ENCODE measurements at places on chromosomes 2 and 18.

- no peak for DNase-seq
Measured at GRCh38 chr2:63734510-63734909, 107.2 kb upstream of the UGP2 start.

DNA sequence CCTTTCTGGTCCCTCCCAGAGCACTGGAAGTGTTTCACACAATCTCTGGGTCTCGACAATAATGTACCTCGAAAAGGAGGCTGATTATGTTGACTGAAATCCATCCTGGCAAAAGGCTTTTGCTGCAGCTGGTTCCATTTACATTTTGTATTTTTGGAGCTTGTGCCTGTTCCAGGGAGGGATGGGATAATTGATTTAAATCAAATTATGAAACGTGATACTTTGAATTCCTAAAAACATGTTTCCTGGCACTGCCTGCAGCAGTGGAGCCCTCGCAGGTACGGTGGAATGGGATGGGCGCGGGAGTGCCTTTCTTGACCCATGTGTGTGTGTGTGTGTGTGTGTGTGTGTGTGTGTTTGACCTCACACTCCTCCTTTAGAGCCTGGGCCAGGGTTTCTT, 455.5 kb upstream of the MEIS1 start:
- no peak for DNase-seq

- no peak for DNase-seq
Measured at GRCh38 chr2:63598981-63599380, 10.2 kb downstream of the MDH1 start.

- no peak for DNase-seq
Measured at GRCh38 chr2:179636100-179636980, 225.1 kb downstream of the ZNF385B start.

GRCh38 chr18:5058768-5059695, 138.0 kb downstream of the AKAIN1 start:
- peak; percentile 31 for DNase-seq

Data from GM10248 (cell line).